ENCODE measurements at places on chromosomes 1 and 21. TPM values are rescaled to one million over a fixed set of nuclear protein-coding genes. Genes with fewer than 3 reads are reported as not detected.

GRCh38 chr1:204714861-204715511 lies 29.4 kb upstream of the LRRN2 start:
- DNase-seq, result no peak

GRCh38 chr21:32278103-32278502 lies 746 bp downstream of the MIS18A start:
- DNase-seq, result no peak

- DNase-seq, result no peak
These were observed 184.8 kb upstream of the KIAA0040 start for GRCh38 chr1:175377394-175377793.

DNA sequence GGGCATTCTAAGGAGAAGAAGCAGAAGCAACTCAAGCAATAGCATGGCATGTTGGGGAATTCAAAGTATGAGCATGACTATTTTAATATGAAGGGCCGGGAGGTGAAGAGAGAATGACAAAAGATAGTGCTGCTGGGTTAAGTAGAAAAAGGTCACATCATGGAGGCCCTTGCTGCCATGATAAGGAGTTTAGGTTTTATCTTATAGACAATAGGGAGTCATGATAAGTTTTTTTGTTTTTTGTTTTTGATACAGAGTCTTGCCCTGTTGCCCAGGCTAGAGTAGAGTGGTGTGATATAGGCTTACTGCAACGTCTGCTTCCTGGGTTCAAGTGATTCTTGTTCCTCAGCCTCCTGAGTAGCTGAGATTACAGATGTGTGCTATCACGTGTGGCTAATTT lies 3.1 kb downstream of the BNIPL start:
- no peak for DNase-seq

DNA sequence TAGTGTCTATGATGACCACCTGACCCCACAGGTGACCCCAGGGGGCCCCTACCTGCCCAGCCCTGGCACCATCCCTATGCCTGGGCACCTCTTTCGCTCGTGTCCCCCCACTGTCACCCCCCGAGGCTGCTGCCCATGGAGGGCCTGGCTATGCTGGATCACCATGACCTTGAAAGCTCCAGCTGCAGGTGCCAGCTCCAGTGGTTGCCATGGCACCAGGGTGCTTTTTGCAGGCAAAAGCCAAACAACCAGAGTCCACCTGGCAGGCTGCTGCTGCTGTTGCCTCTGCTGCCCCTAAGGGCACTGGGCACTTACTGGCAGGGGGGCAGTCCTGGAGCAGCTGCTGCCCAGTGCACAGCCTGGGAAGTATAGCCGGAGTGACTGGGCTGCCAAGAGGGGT lies 21.7 kb downstream of the ETNK2 start:
- DNase-seq, result no peak

DNA sequence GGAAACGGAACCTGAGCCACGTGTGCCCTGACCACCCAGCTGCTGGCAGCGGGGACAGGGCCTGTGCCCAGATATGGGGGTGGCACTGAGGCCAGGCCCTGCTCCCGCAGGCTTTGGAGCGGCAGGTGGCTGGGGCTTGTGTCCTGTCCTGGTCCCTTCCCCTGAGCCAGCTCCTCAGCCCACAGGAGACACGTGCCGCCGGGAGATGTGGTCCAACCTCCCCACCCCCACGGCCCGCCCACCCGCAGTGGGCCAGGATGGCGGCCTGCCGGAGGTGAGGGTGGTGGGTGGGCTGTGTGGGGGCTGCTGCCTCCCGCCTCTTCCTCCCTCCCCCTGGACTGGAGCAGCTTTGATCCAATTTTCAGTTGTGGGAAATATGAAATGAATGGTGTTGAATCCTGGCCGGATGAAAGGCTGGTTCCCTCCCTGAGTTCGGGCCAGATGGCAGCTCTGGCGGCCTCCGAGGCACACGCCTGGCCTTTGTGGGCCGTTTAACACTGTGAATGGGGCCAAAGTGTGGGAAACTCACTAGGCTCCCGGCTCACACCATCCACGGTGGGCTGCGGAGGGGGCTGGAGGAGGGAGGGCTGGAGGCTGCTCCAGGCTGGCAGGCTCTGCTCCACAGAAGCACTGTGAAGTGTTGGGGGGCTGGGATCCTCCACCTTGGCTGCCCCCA lies 2.6 kb upstream of the HES5 start:
- no peak for DNase-seq

- DNase-seq, result no peak
These were observed 67.1 kb downstream of the GFI1 start for GRCh38 chr1:92419642-92420041.

GRCh38 chr1:162080472-162081015 lies 11.1 kb downstream of the NOS1AP start:
- no peak for DNase-seq

- DNase-seq, result no peak
These were observed 8.7 kb downstream of the RUNX3 start for GRCh38 chr1:24921412-24921811.

DNA sequence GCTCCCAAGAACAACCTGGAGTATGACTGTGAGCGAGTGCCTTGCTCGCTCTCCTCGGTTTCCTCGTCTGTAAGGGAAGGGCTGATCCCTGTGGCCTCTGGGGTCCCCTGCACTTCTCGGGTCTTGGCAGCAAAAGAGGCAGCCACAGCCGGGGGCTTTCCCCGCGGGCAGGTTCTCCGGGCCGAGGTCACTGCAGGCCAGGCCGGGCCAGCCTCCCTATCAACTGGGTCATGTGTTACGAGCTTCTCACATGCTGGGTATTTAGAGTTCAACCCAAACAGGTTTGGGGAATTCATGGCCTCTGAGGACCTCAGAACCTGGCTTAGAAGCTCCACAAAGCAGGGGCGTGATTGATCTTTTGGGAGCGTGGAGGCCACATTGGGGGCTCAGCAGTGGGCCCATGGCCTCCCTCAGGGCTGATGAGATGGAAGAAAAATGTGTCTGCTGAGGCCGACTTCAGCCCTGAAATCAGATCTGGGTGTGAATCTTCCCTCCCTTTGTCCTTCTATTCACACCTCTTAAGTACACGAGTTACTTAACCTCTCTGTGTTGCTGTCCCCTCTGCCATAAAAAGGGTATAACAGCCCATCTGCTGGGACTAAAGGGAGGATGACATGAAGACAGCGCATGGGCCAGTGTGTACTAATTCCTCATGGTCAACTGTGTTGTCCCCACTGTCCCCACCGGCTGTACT lies 103.7 kb downstream of the PRDM2 start:
- DNase-seq, result no peak

DNA sequence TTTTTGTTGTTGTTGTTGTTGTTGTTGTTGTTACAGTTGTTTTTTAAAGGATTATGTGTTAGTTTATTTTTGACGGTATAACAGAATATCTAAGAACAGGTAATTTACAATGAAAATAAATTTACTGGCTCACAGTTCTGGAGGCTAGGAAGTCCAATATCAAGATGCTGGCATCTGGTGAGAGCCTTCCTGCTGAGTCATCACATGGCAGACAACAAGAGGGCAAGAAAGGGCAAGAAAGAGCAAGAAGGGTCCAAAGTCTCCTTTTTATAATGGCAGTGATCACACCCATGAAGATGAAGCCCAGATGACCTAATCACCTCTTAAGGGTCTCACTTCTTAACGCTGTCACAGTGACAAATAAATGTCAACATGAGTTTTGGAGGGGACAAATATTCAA lies 142.1 kb downstream of the NEGR1 start:
- DNase-seq, result no peak

- no peak for DNase-seq
These were observed 7.1 kb upstream of the DUSP10 start for GRCh38 chr1:221748981-221749380.

- no peak for DNase-seq
These were observed at the start of gene IGFN1 for GRCh38 chr1:201190624-201191051. TSS of gene IGFN1 (plus strand) at chr1:201190824. CDS start at chr1:201193294, 2,470 bp downstream.

GRCh38 chr1:19096036-19096833 lies 113.8 kb downstream of the UBR4 start:
- peak; percentile 24 for DNase-seq

- no peak for DNase-seq
These were observed 25.4 kb downstream of the DMAP1 start for GRCh38 chr1:44238660-44239059.

GRCh38 chr1:53644909-53645689 lies 93.9 kb downstream of the GLIS1 start:
- no peak for DNase-seq

DNA sequence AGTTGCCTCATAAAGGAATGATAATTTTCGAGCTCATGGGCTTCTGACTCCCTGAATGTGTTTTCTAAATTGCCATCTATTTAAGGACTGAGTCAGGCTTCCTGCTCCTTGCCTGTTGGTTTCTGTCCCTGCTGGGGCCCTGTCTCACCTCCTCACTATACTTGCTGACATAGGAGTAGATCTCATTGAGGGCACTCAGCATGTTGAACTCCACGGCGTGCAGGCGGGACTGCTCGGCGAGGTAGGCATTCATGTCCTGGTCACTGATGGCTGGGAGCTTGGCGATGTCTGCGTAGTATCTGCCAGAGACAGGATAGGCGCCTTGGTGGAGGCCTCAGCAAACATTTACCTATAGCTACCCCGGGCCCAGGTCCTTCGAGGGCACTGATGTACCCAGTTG lies 116.9 kb upstream of the CD34 start:
- no peak for DNase-seq

- no peak for DNase-seq
These were observed 8.5 kb downstream of the GGPS1 start for GRCh38 chr1:235336903-235337302.

GRCh38 chr1:184734980-184735379 lies 19.7 kb downstream of the EDEM3 start:
- no peak for DNase-seq

- DNase-seq, result no peak
These were observed 571.8 kb upstream of the ADGRL2 start for GRCh38 chr1:81228926-81229325.

DNA sequence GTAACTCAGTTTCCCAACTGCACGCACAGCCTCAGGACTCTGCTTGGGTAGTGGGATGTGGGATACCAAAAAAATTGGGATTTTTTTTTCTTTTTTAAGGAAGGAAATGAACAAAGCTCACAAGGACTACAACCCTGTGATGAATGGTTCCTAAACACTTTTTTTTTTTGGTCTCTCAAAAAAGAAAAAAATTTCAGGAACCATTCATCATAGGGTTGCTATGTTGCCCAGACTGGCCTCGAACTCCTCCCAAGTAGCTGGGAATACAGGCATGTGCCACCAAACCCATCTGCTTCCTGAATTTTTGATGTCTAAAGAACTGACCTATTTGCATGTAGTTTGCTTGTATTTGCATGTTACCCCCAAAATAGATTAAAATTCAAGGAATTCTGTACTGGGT lies 6.8 kb downstream of the MINDY1 start:
- DNase-seq, result no peak

DNA sequence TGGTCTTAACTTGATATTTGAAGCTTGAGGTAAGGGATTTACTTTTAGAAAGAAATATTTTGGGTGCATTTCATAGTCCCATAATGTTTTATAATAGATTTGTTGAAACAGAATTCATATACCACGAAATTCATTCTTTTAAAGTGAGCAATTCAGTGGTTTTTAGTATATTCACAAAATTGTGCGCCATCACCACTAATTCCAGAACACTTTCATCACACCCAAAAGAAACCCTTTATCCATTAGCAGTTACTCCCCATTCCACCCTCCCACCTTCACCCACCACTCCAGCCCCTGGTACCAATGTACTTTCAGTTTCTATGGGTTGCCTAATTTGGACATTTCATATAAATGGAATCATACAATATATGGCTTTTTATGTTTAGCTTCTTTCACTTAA lies 38.9 kb upstream of the DMRTB1 start:
- DNase-seq, result no peak

DNA sequence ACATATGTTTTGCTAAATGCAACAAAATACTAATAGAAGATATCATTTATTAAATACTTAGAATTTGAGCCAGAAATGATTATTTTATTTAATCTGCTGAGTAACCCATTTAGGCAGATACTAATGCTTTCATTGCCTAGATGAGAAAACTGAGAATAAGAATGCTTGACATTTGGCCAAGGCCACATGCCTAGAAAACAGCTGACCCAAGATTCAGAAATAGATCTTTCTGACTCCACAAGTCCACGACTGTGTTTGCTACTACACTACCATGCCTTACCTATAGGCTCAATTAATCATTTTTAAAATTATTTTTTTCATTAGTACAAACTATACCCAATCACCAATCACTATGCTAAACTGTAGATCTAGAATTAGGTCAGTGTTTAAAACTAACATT lies 129.7 kb downstream of the ATP1B1 start:
- no peak for DNase-seq

- no peak for DNase-seq
These were observed 119.5 kb downstream of the CASZ1 start for GRCh38 chr1:10676963-10677362.

DNA sequence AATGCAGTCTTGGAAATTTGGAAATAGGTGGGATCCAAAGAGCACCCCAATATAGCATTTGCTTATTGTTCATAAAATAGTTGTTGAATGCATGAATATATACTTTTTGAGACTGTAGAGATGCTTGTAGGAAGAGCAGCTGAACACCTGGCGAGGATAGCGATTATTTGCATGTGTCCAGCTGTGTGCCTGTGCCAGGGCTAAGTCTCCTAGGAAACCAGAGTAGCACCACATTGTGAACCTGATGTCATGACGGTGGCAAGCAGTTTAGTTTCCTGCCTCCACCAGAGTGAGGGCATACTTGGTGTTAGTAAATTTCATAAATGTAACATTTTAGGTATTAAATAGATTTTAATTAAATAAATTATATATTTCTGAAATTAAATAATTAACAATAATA lies 37.3 kb upstream of the IRF2BP2 start:
- no peak for DNase-seq

DNA sequence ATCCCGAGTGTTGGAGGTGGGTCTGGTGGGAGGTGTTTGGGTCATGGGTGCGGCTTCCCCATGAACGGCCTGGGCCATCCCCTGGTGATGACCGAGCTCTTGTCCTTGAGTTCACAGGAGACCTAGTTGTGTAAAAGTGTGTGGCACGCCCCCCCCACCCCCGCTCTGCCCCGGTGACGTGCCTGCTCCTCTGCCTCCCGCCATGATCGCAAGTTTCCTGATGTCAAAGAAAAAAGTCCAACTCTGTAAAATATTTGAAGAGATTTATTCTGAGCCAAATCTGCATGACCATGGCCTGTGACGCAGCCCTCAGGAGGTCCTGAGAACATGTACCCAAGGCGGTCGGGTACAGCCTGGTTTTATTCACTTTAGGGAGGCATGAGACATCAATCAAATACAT lies 125.1 kb upstream of the COL6A1 start:
- DNase-seq, result no peak

The CFHR4 gene
- total RNA-seq, result 0.41 TPM

The SYPL2 gene
- not detected for total RNA-seq

The VHLL gene
- 0.82 TPM for total RNA-seq

The PTPN7 gene
- total RNA-seq, result not detected

The OR10J4 gene
- not detected for total RNA-seq

The NCAM2 gene
- total RNA-seq, result 63.6 TPM

The LCE1F gene
- total RNA-seq, result not detected

The TP73 gene
- 0.41 TPM for total RNA-seq

The CNST gene
- 34.2 TPM for total RNA-seq

The SERPINC1 gene
- not detected for total RNA-seq
